Stimulated activated CD8-positive, alpha-beta memory T cell treated with anti-CD3 and anti-CD28 coated beads, Interleukin-2, amount 100 ng/mL, for 1 hour (primary cell): ENCODE measurements at places on chromosomes 7 and 10.

DNA sequence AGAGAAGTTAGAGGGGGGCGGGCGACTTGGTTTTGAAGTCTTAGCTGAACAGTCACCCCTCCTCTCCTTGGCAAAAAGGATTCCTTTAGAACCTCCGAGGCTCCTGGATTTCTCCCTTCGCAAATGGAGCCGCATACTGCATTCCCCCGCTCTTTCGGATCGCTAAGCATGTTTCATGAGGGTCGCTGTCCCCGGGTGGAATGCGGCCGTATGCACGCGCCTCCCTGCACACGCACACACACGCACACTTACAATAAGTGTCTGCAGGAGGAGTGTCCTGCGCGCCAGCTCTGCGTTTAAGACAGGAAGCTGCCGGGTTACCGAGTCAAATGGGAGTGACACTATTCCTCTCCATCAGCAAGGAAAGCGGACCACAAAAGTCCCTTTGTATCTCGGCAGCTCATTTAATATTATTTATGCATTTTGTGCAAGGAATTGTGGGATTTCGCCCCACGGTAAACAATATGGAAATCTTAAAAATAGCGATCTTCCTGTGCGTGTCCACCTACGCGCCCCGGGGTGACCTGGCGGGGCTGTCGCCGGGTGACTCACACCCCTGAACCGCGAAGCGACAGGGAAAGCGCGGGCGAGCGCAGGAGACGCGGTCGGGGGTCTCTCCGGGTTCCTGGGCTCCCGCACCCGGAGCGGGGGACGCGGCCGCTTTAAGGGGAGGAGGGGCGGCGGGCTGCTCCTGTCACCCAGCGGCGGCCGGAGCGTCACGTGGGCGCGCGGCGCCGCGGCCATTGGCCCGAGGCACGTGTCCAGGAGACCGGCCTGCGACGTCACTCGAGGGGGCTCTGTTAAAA is 988 bp upstream of the EN2 start:
- DNase-seq, result no peak

DNA sequence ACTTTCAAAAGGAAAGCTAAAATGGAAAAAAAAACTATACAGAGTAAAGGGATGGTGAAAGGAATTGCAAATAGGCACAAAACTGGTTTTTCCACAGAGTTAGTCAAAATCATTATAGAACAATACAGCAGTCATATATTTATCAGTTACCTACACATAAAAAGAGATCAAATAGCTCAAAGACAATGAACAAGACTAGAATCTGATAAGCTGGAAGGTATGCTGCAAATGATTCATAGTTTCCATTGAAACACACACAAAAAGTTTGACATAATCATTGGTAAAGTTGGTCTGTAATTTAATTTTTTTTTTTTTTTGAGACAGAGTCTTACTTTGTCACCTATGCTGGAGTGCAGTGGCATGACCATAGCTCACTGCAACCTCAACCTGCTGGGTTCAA is 92.4 kb upstream of the SGCE start:
- DNase-seq, result no peak

GRCh38 chr7:90488220-90488619 is 18.8 kb downstream of the PTTG1IP2 start:
- no peak for DNase-seq

- no peak for DNase-seq
Observed at GRCh38 chr7:33793616-33794015, 111.7 kb upstream of the BMPER start.
